ENCODE measurements at places on chromosomes 16 and 17.

DNA sequence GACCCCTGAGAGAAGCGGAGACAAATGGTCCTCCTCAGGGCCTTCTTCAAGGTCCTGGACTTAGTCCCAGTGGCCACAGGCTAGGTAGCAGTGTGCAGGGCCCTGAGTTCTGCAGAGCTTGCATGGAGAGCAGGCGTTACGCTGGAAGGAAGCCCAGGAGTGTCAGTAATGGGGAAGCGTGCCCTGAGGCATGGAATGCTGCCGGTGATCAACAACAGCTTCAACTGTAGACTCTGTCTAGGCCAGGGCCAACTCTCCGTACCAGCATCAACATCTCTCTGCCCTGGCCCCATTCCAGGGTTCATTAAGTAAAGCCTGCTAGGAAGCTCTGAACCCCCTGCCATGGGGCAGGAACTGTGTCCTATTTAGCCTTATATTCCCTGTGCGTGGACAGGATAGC lies 568 bp upstream of the TNK1 start:
- no peak for DNase-seq

DNA sequence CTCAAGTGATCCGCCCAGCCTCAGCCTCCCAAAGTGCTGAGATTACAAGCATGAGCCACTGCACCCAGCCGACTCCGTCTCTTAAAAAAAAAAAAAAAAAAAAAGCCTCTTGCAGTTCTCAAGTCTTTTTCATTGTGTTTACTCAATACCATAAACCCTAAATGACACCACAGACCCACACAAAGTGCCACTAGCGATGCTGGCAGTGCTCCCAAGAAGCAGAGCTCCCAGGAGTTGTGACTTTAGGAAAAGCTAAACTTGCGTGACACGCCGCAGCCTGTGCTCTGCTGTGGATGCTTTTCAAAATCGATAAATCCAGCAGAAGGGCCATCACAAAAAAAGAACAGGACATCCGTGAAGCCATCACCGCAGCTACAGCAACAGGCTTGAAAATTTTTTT lies 114.7 kb downstream of the ANKRD11 start:
- no peak for DNase-seq

DNA sequence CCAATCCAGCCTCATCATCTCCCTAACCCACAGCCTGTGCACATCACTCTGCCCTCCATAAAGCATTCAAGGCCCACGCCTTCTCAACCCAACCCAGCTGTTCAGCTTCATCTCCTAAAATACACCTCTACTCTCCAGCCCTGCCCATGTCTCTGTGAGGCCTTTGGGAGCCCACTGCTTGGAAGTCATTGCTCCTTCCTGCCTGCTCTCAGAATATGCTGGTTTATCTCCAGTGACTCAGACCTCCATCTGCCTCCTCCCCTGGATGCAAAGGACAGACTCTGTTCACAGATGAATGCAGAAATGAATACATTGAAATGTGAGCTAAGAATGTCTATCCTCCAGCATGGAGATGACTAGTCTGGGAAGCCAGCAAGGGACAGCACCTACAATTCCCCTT lies 19.0 kb downstream of the KCNG4 start:
- DNase-seq: no peak

DNA sequence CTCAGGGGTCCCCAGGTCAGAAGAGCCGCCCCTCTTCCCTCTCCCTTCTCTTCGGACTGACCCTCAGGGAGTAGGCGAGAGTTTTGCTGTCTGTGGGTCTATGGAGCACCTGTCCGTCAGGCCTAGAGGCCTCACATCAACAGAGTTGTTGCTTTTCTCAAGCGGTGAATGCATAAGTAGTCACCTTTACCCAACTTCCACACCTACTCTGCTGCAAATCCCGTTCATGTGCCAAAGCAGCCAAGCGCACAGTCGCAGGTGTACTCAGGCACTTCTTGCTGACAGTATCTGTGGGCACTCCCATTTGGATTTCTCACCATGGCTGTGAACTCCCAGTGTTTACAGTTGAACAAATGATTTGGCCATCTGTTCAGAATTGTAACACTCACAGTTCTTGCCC lies 4.0 kb upstream of the FA2H start:
- DNase-seq: no peak

DNA sequence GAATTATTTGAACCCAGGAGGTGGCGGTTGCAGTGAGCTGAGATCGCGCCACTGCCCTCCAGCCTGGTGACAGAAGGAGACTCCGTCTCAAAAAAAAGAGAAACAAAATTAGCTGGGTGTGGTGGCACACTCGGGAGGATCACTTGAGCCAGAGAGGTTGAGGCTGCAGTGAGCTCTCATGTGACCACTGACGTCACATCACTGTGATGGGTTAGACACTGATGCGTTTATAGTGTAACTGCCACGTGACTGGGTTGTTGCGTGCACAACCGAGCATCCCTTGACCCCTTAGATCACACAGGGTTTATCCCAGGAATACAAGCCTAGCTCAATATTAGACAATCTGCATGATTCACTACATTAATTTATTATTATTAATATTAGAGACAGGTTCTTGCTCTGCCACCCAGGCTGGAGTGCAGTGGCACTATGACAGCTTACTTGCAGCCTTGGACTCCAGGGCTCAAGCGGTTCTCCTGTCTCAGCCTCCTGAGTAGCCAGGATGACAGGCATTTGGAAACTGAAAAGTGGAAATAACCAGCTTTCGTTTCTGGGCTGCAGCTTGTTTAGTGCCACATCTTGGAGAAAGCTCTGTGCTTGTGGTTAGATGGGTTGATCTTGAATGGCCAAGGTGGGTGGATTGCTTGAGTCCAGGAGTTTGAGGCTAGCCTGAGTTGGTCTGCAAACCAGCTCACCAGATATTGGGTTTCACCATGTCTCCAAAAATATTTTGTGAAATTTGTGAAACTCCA lies 26.4 kb upstream of the ABR start:
- no peak for DNase-seq

DNA sequence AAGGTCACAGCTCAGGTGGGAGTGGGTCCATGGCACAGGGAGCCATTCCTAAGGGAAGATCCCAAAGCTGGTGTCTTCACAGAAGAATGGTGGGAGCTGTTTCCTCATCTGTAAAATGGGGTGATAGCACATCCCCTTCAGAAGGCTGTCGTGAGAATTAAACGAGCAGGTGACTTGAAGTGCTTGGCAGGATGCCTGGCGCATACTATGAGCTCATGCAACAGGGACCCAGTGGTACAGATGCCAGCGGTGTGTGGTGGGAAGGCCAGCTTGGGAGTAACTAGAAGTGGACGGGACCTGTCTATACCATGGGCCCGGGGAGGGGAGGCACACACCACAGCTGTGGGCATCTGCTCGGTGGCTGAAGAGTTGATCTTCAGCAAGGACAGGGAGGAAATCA lies 189.3 kb upstream of the TNRC6C start:
- DNase-seq: no peak

DNA sequence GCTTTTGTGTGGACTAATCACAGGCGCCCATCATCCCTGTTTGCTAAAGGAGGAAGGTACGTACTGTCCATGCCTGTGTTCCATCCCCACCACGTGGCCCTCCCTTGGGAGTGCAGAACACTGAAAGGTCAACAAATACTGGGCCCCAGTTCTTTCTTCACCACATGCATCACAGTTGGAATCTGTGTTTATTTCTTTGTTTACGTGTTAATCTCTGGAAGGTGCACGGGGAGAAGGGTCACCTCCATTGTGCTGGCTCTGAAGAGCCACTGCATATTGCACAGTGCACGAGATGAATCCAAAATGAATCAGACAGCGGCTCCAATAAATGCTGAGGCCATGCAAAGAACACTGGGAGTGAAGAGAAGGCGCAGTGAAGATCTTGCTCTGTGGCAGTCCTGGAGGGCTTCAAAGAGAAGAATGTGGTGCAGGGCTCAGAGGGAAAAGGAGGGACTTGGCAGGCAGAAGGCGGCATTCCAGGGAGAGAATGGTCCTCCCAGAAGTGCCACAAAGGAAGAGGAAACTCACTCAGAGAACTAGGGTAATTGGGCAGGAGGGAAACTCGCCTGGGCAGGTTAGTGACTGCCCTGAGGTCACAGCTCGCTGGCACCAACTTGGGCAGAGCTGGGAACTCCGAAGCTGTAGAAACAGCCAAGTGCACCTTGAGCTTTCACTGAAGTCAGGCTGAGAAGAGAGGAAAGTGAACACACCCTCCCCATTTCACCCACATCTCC lies 3.7 kb downstream of the RPH3AL start:
- peak; percentile 72 for DNase-seq

GRCh38 chr17:45040459-45040858 lies 11.0 kb downstream of the DCAKD start:
- DNase-seq: no peak

GRCh38 chr17:31558748-31559583 lies 167.5 kb downstream of the RAB11FIP4 start:
- DNase-seq: peak; percentile 93

- no peak for DNase-seq
Observed at GRCh38 chr17:55661256-55661758, 61.4 kb downstream of the TMEM100 start.

- no peak for DNase-seq
Observed at GRCh38 chr17:81651692-81652091, 4.7 kb downstream of the PDE6G start.

DNA sequence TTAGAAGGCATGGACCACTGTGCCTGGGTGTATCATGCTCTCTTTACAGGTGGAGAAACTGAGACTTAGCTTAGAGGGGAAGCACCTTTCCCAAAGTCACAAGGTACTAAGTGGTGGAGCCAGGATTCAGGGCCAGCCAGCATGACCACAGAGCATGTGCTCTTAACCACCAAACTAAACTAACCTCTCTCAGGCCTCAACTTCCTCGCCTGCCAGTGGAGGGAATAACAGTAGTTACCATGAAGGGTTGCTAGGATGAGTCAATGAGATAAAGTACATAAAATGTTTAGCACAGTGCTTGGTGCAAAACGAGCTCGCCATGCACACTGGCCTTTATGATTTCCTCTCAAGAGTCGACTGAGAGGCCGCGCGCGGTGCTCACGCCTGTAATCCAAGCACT lies 6.4 kb upstream of the MYO1C start:
- no peak for DNase-seq

- no peak for DNase-seq
Observed at GRCh38 chr17:78168903-78169793, 767 bp downstream of the SYNGR2 start.

GRCh38 chr17:63697341-63698286 lies 2.3 kb downstream of the LIMD2 start:
- DNase-seq: no peak

- peak; percentile 53 for DNase-seq
Observed at GRCh38 chr16:55668340-55669281, 12.8 kb downstream of the SLC6A2 start.

- DNase-seq: no peak
Observed at GRCh38 chr17:71260366-71260940, 860.4 kb upstream of the SOX9 start.

- DNase-seq: no peak
Observed at GRCh38 chr16:15880434-15881308, 7.7 kb downstream of the CEP20 start.

GRCh38 chr17:16425698-16426659 lies 10.6 kb downstream of the TRPV2 start:
- no peak for DNase-seq

Measured in mesenteric fat pad (tissue), 1 donor.